Neural crest cell (in vitro differentiated cells): ENCODE measurements at places on chromosomes 2 and 18.

- DNase-seq: no peak
These were observed 326.7 kb downstream of the AGAP1 start for GRCh38 chr2:235820571-235820970.

GRCh38 chr2:122056853-122057252, 301.4 kb downstream of the TSN start:
- DNase-seq: no peak

DNA sequence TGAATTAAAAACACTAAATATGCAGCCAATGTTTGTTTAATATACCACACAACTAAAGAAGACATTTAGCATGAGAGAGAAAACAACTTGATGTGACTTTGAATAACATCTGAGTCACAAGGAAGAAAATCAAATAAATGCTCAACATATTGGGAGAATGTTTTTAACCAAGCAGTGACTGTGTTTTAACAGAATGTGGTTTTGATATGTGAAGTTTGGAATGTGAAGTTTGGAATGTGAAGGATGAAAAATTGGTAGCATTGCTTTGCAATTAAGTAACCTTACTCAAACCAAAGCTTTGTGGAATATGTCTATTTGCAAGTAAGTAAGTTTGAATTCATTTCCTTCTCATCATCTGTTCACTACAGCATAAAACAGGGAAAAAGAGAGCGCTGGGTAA, 128.2 kb upstream of the DNAJC10 start:
- DNase-seq: no peak

DNA sequence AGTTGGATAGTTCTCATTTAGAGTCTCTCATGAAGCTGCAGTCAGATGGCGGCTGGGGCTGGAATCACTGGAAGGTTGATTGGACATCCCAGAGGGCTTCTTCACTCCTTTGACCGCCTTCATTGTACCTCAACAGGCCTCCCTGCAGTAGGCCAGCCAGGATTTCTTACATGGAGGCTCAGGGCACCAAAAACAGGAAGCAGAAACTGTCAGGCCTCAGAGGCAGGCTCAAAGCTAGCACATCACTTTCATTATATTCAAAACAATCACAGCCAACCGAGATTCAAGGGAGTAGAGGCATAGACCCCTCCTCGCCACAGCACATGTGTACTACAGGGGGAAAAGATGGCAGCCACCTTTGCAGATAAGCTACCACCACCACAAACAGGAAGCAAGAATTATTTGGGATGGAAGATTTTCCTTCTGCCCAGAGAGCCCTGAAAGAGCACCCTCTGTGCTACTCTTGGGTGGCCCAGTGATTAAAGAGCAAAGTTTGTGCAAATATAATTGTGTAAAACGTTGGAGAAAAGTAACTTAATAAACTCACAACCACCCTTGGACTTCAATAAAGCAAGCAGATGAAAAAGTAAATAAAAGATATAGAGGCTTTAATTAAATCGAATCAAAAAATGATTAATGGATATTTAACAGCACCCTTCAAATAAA, 155.3 kb downstream of the GFPT1 start:
- DNase-seq: no peak

GRCh38 chr18:47174545-47175116, 1.5 kb downstream of the IER3IP1 start:
- DNase-seq: no peak

DNA sequence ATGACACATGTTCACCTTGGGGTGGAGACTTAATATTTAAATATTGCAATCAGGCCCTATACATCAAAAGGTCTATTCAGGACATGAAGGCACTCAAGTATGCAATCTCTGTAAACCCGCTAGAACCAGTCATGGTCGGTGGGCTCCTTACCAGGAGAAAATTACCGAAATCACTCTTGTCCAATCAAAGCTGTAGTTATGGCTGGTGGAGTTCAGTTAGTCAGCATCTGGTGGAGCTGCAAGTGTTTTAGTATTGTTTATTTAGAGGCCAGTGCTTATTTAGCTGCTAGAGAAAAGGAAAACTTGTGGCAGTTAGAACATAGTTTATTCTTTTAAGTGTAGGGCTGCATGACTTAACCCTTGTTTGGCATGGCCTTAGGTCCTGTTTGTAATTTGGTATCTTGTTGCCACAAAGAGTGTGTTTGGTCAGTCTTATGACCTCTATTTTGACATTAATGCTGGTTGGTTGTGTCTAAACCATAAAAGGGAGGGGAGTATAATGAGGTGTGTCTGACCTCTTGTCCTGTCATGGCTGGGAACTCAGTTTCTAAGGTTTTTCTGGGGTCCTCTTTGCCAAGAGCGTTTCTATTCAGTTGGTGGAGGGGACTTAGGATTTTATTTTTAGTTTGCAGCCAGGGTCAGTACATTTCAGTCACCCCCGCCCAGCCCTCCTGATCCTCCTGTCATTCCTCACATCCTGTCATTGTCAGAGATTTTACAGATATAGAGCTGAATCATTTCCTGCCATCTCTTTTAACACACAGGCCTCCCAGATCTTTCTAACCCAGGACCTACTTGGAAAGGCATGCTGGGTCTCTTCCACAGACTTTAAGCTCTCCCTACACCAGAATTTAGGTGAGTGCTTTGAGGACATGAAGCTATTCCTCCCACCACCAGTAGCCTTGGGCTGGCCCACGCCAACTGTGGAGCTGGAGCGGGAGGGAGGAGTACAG, 108.1 kb downstream of the XRCC5 start:
- no peak for DNase-seq

- DNase-seq: no peak
These were observed 401.7 kb upstream of the SPRED2 start for GRCh38 chr2:65834062-65834461.

DNA sequence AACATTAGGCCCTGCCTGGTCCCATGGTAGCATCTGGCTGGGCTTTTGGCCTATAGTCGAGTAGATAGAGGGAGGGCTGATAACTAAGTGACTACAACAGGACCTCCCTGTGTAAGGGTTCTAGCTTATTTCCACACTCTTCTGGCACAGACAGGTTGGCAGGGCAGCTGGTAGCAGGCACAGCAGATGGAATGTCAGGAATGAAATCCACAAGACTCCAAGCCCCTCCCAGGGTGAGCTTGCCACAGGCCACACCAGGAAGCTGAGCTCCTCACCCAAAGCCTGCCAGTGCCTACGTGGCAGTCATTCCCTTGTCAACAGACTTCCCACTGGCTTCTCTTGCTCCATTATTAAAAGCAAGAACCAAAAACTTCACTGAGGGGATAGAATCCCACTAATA, 20.7 kb upstream of the C1QL2 start:
- DNase-seq: no peak
